ENCODE measurements at places on chromosomes 1 and 21.

DNA sequence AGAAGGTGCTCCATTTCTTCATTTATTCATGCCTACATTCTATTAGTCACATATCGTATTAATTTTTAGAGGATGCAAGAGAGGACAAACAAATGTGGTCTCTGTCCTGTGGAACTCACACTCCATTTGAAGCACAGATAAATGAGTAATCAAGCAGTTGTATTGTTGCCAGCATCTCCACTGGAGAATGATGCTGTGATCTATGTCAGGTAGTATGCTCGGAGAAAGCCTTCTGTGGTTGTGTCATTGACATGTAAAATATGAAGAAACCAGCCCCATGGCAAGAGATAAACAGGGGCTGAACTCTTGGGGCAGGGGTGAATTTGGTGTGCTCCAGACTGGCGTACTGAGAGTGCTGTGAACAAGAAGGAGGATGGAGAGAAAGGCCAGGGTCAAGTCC, 101.2 kb downstream of the FASLG start:
- DNase-seq: no peak

- DNase-seq: no peak
These were observed 28.8 kb upstream of the RERE start for GRCh38 chr1:8846263-8846662.

DNA sequence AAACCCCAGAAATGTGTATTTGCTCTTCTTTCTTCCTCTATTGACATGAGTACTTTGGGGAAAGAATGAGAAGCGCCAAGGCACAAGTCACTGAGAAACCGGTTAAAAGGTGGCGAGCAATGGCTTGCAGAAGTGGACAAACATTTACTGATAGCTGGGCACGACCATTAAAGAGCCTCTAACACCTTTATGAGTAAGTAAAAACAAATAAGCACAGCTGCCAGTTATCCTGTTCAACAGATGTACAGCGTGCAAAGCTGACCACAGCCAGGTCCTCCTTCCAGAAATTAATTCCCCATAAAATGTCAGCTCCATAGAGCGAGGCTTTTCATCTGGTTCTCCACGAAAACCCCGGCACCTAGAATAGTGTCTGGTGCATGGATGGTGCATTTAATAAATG, 72.7 kb downstream of the CAPZB start:
- DNase-seq: no peak

DNA sequence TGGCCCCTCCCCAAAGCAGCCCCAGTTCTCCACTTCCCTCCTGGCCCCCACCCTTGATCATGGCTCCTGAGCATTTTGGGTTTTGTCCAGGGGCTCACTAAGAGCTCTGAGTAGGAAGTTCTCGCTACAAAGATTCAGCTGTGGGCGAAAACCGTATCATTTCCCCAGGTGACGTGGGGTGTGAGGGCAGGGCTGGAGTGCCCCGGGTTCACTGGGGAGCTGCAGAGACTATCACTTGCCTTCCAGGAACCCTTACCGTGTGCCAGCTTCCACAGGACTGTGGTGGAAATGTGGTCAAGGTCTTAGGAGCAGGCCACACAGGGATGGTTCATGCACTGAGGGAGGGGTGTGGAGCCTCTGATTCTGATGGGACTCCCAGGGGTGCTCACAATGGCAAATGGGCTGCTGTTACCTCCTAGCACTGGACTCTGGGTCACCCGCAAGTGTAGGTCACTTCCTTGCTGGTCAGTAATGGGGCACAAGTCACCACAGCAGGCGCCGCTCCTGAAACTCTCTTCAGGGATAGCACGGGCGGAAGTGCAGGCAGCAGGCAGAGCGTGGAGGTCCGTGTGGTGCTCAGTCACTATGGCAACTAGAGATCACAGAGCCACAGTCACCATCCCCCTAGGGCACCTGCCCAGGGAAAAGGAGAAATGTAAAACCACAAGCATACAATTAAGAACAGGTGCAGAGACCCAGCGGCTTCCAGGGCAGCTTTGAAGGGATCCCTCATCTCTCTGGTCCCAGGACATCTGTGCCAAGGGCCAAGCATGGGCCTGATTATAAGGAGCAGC, 35.4 kb downstream of the RSPH1 start:
- no peak for DNase-seq

GRCh38 chr1:32892368-32893197, 6.3 kb downstream of the HPCA start:
- DNase-seq: no peak

GRCh38 chr21:44050276-44050675, 38.2 kb downstream of the TRAPPC10 start:
- DNase-seq: no peak

DNA sequence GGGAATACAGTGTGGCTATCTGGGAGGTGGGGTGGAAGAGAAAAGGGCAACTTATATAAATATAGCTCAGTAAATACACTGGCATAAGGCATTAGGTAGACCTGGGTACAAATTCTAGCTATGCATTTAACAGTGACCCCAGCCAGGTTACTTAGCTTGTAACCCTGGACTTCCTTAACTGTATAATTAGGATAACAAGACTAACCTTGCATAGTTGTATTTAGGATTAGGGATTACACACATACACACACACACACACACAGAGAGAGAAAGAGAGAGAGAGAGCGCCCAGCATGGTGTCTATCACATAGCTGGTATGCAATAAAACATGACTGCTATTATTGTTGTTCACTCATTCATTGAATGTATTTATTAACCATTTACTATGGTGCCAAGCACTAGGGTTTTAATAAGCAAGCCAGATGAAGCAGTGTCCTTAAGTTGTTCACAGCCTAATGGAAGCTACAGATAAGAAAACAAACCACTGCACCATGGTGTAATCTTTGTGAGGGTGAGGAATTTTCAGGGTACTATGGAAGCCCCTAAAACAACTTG, 251.4 kb downstream of the ZNF648 start:
- DNase-seq: no peak

GRCh38 chr1:198480876-198481275, 59.6 kb downstream of the ATP6V1G3 start:
- no peak for DNase-seq

GRCh38 chr21:33036430-33037162, 10.9 kb downstream of the OLIG2 start:
- DNase-seq: no peak

DNA sequence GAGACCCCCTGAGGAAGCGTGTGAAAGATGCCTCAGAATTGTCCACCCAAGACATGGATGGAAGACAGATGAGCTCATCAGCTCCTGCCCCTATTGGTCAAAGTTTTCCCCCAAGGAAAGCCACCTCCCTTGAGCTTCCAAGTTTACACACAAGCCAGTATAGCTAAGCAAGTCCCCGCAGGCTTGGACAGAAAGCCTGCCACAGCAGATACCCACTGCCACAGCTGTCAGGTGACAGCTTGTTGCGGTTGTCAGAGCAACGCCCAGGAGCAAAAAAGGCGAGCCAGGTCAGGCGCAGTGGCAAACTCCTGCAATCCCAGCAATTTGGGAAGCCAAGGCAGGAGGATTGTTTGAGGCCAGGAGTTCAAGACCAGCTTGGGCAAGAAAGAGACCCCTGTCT, 60.9 kb upstream of the IFNAR2 start:
- no peak for DNase-seq

- DNase-seq: no peak
These were observed 75.9 kb downstream of the NUF2 start for GRCh38 chr1:163397451-163398200.

DNA sequence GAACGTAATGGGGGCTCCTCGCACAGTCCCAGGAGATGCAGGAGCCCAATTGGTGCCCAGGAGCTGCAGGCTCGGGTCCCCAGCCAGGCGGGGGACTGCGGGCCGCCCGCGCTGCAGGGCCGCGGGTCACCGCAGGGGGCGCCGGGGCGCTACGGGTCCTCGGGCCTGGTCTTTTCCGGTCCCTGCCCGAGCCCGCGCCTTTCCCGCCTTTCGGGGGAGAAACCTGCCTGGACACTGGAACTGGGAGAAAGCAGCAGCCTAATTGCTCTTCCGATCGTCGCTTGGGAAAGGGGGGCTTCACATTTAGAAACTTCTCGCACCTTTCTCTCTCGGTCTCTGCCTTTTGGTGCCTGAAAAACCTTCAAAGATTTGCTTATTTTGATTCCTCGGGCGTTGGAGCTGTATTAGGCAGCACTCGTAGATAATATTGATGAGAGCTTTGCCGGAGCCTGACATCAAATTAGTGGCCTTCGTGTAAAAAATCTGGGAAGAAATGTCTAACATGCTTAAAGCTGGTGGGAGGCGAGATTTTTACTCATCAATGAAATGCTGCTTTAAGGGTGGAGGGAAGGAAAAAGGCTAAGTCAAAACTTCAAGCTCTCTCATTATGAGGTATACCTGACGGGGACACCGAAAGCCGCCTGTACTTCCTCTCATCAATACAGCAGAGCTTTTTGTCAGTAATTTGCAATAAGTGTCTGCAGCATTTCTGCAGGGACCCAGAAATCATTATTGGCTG, 12.6 kb upstream of the BARHL2 start:
- DNase-seq: no peak

DNA sequence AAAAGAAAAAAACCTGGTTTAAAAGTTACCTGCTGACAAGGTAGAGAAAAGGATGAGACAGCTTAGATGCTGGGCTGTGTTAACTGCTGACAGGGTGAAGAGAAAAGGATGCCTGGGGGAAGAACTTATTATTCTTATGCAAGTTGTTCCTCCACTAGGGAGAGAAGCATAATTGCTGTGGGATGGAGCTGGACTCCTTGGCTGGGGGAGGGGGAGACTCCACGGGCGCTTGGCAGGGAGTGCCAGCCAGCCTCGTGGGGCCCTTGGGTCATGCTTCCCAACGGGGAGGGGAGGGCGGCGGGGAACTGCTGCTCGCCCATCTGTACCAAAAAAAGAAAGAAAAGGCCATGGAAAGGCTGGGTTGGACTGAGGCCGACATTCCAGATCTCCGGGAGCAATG, 47.2 kb downstream of the SYCP1 start:
- no peak for DNase-seq

- no peak for DNase-seq
These were observed 124.4 kb downstream of the SPATA46 start for GRCh38 chr1:162252214-162252613.

DNA sequence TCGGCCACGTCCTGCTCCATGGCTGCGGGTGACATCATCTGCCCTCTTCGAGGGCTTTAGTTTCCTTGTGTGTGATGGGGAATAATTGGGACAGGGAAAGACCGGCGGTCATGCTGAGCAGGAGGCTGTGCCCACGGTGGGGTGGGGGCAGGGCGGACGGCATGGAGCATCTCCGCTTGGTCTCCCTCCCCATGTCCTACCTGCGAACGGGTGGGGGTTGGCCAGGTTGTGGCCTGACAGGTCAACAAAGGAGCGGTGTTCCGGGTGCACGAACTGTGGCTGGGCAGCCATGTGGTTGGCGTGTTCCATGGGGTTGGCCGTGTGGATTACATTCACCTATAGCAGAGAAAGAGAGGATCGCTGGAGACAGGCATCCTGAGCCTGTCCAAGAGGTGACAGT, 80.0 kb downstream of the PIK3CD start:
- DNase-seq: no peak

DNA sequence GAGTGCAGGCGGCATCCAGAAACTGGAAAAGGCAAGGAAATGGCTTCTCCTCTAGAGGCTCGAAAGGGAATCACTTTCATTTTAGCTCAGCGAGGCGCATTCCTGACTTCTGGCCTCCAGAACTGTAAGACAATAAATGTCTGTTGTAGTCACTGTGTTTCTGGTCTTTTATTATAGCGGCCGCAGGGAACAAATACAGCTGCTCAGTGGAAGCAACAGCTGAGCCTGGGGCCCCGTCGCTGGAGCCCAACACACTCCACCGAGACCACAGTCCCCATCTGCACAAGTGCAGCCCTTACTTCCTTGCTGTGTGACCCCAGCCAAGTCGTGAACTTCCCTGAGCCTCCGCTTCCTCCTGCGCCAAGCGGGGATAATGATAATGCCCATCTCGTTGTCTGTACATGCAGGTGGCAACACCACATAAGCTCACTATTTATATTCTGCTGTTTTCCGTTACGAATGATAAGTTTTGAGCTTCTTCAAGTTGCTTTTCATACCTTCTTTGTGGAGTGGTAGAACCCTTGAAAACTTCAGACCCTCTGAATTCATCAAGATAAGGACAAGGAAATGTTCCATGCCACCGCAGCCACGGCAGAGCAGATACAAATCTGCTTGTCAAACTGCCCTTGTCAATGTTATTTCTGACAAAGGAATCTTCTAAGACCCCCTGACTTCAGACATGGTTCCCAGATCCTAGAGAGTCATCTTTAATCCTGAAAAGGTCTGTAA, 3.2 kb upstream of the LAPTM5 start:
- DNase-seq: no peak

DNA sequence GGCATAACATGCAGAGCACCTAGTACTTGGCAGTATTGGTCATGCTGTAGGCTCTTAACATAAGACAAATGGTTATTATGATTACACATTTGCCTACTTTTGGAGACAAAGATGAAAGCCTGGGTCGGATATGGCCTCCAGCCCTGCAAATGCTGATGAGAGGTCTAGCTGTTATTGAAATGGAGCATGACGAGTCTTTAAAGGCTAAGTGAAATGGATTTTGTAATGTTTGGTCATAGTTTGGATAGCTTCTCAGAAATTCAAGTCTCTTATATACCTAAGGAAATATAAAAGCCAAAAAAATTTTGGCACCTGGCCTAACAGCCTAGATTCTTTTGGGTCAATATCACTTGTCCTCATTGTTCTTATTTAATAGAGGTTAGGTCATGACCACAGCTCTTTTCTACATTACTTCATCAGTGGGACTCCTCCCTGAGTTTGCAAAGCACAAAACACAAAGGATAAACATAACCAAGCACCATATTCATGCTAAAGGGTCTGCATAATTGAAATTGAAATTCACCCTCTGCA, 69.2 kb upstream of the WLS start:
- no peak for DNase-seq

DNA sequence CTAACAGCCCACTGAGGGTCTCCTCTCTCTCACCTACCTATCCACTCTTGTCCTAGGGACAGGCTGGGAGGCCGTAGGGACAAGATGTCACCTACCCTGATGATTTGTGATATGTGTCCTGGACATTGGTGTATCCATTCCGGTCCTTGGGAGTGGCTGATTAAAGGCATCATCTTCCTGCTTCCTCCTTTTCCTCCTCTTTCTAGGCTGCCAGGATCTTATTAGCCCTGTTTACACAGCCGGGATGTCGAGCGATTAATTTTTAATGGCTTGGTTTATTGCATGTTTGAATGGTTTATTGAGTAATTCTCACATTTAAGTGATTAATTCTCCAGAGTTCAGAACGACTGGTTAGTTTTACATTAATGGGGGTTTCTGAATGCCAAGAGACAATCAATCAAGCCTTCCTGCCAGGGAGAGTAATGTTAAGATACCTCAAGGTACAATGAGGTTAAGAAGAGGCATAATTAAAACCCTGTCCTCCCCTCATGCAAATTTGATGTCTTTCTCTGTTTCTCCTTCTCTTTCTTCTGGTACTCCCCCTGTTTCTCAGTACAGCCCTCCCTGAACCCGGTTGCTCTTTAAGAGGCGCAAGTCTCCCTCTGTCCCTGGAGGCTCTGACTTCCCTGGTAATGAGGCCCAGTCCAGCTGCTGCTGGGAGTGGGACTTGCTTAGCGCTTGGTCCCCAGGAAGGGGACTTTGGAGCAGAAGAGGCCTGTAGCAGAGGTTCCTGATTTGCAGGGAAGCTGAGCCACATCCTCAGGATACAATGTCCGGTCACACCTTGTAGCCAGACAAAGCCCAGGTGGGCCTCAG, 50.9 kb downstream of the ACTL8 start:
- no peak for DNase-seq

- no peak for DNase-seq
These were observed 9.2 kb upstream of the HHIPL2 start for GRCh38 chr1:222557148-222557547.

GRCh38 chr1:39413902-39414528, 77.4 kb upstream of the BMP8A start:
- DNase-seq: no peak

Measured in AG04449 (cell line).